ENCODE measurements at places on chromosomes 7 and 10. TPM values are rescaled to one million over a fixed set of nuclear protein-coding genes. Genes with fewer than 3 reads are reported as not detected.

- H3K36me3 ChIP-seq: peaks cover 8% of the 10 kb centered on the region
- no peak overlapping the region for H3K27ac ChIP-seq
- H3K4me3 ChIP-seq: no peak overlapping the region
- H3K4me1 ChIP-seq: no peaks in the 10 kb centered on the region
- H3K27me3 ChIP-seq: no peaks in the 10 kb centered on the region
- no peak for DNase-seq
Observed at GRCh38 chr10:80187465-80188409, 17.6 kb downstream of the ANXA11 start.

DNA sequence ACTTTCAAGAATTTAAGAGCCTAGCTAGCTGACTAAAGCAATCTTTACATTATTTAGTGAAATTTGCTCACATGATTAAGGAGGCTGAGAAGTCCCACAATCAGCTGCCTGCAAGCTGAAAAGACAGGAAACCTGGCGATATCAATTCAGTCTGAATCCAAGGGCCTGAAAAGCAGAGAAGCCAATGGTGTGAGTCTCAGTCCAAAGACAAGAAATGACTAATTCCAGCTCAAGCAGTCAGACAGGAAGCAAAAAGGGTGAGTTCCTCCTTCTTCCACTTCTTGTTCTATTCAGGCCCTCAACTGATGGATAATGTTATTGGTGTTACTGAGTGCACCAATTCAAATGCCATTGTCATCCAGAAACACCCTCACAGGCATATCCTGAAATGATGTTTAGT, 1231.6 kb upstream of the CELF2 start:
- H3K27ac ChIP-seq: peak overlapping the region; percentile 16
- H3K27me3 ChIP-seq: no peaks in the 10 kb centered on the region
- H3K36me3 ChIP-seq: no peaks in the 10 kb centered on the region
- H3K4me1 ChIP-seq: peaks cover 17% of the 10 kb centered on the region
- no peak overlapping the region for H3K4me3 ChIP-seq

- H3K36me3 ChIP-seq: no peaks in the 10 kb centered on the region
- DNase-seq: peak; percentile 89
- peaks cover 61% of the 10 kb centered on the region for H3K4me1 ChIP-seq
Observed at GRCh38 chr7:99102809-99103690, 40.9 kb downstream of the SMURF1 start.

GRCh38 chr10:118495499-118495898, 99.9 kb downstream of the PRLHR start:
- no peaks in the 10 kb centered on the region for H3K27me3 ChIP-seq
- H3K4me3 ChIP-seq: no peak overlapping the region
- no peak overlapping the region for H3K27ac ChIP-seq
- no peaks in the 10 kb centered on the region for H3K4me1 ChIP-seq
- peak; percentile 34 for DNase-seq

GRCh38 chr7:133934977-133935330, 192.2 kb upstream of the LRGUK start:
- H3K27ac ChIP-seq: no peak overlapping the region
- no peaks in the 10 kb centered on the region for H3K27me3 ChIP-seq
- H3K36me3 ChIP-seq: no peaks in the 10 kb centered on the region
- no peak overlapping the region for H3K4me3 ChIP-seq
- peaks cover 14% of the 10 kb centered on the region for H3K4me1 ChIP-seq

DNA sequence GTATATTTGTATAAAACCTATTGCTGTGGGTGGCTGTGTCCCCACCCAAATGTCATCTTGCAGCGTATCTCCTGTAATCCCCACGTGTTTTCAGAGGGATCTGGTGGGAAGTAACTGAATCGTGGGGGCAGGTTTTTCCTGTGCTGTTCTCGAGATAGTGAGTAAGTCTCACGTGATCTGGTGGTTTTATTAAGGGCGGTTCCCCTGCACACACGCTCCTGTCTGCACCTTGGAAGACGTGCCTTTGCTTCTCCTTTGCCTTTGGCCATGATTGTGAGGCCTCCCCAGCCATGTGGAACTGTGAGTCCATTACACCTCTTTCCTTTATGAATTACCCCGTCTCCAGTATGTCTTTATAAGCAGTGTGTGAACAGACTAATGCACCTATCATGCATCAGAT, 97.6 kb downstream of the DYNC2I1 start:
- DNase-seq: no peak
- no peaks in the 10 kb centered on the region for H3K36me3 ChIP-seq
- H3K4me3 ChIP-seq: no peak overlapping the region
- H3K4me1 ChIP-seq: no peaks in the 10 kb centered on the region
- H3K27me3 ChIP-seq: no peaks in the 10 kb centered on the region

GRCh38 chr7:16412274-16413254, 8.8 kb downstream of the CRPPA start:
- H3K27ac ChIP-seq: no peak overlapping the region
- H3K4me1 ChIP-seq: peaks cover 21% of the 10 kb centered on the region
- no peak overlapping the region for H3K4me3 ChIP-seq
- no peaks in the 10 kb centered on the region for H3K27me3 ChIP-seq
- H3K36me3 ChIP-seq: no peaks in the 10 kb centered on the region

DNA sequence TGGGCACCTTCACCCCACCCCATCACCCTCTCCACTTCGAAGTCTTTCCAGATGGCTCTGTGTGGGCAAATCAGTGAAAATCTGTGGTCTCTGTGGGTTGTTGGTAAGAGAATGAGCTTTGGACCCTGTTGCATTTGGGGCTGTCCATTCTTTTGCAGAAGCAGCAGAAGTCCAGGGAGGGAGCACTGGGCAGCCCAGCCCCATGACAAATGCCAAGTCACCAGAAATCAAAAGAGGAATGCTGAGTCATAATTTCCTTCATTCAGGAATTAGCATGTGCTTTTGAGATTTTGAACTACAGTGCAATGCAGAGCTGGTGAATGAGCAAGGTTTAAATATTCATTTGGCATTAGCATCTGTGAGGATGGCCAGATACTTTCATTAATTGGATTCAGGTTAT, 556.2 kb downstream of the LRMDA start:
- H3K27me3 ChIP-seq: no peaks in the 10 kb centered on the region
- no peak overlapping the region for H3K27ac ChIP-seq
- DNase-seq: peak; percentile 83
- H3K36me3 ChIP-seq: no peaks in the 10 kb centered on the region
- no peak overlapping the region for H3K4me3 ChIP-seq
- H3K4me1 ChIP-seq: 0 out of 2 replicates have a peak, but pooled peaks cover 4% of the 10 kb centered on the region

TFR2 gene
- polyA plus RNA-seq: 0.79 TPM

CHAT gene
- not detected for polyA plus RNA-seq

LRRC18 gene
- not detected for polyA plus RNA-seq

TRPV5 gene
- not detected for polyA plus RNA-seq

TRIM56 gene
- 8.8 TPM for polyA plus RNA-seq

INA gene
- 0.18 TPM for polyA plus RNA-seq

ACTL6B gene
- polyA plus RNA-seq: not detected

TMEM130 gene
- 0.40 TPM for polyA plus RNA-seq

MSMB gene
- not detected for polyA plus RNA-seq

EPHB6 gene
- 1.2 TPM for polyA plus RNA-seq

ARHGEF5 gene
- 2.9 TPM for polyA plus RNA-seq

Data from GM23248 (cell line).